ENCODE measurements at places on chromosomes 2 and 18. TPM values are rescaled to one million over a fixed set of nuclear protein-coding genes. Genes with fewer than 3 reads are reported as not detected.

DNA sequence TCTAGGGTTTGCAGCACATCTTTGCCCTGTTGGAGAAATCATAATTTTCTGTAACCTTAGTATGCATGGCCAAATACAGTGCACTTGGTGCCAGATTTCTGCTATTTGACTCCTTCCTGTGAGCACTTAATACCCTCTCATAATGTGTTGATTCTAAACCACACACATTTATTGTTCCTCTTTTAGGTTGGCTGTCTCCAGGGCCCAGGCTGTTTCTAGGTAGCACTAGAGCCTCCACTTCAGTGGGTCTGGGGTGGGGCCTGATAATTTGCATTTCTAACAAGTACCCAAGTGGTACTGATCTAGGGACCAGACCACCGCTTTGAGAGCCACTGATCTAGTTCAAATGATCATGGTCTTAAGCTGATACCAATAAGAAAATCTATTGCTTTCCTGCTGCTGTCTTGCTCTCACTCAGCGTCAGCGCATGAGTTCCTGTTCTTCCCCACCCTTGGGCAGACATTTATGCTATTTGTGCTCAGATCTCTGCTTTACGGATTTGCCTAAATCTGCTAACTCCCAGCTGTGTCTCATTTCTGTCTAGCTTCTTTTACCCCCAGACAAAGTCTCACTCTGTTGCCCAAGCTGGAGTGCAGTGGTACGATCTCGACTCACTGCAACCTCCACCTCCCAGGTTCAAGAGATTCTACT, 7.4 kb downstream of the PTRHD1 start:
- H3K36me3 ChIP-seq = no peaks in the 10 kb centered on the region
- no peak overlapping the region for H3K4me3 ChIP-seq
- H3K27me3 ChIP-seq = no peaks in the 10 kb centered on the region
- DNase-seq = no peak
- H3K4me1 ChIP-seq = no peaks in the 10 kb centered on the region
- no peak overlapping the region for H3K27ac ChIP-seq

DNA sequence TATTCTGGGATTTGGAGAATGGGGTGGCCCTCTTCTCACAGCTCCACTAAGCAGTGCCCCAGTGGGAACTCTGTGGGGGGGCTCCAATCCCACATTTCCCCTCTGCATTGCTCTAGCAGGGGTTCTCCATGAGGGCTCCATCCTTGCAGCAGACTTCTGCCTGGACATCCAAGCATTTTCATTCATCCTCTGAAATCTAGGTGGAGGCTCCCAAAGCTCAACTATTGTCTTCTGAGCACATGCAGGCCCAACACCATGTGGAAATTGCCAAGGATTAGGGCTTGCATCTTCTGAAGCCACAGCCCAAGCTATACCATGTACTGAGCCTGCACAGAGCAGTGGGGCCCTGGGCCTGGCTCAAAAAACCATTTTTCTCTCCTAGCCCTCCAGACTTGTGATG, 162.4 kb upstream of the CWC22 start:
- H3K4me1 ChIP-seq = no peaks in the 10 kb centered on the region
- no peak for DNase-seq
- H3K27ac ChIP-seq = no peak overlapping the region
- no peaks in the 10 kb centered on the region for H3K36me3 ChIP-seq
- no peak overlapping the region for H3K4me3 ChIP-seq
- no peaks in the 10 kb centered on the region for H3K27me3 ChIP-seq

DNA sequence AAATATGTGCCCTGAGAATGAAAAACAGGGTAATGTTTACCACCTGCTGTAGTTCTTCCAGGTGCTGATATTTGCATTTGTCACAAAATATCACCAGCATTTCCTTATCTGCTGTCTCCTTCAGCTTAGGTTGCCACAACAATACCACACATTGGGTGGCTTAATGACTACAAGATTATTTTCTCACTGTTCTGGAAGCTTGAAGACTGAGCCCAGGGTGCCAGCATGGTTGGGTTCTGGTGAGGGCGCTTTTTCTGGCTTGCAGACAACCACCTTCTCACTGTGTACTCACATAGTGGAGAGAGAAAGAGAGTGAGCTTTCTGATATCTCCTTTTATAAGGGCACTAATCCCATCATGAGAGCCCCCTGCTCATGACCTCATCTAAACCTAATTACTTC, 407.5 kb upstream of the RGPD4 start:
- no peaks in the 10 kb centered on the region for H3K36me3 ChIP-seq
- no peak for DNase-seq
- H3K27ac ChIP-seq = no peak overlapping the region
- no peaks in the 10 kb centered on the region for H3K4me1 ChIP-seq
- no peak overlapping the region for H3K4me3 ChIP-seq
- no peaks in the 10 kb centered on the region for H3K27me3 ChIP-seq

DNA sequence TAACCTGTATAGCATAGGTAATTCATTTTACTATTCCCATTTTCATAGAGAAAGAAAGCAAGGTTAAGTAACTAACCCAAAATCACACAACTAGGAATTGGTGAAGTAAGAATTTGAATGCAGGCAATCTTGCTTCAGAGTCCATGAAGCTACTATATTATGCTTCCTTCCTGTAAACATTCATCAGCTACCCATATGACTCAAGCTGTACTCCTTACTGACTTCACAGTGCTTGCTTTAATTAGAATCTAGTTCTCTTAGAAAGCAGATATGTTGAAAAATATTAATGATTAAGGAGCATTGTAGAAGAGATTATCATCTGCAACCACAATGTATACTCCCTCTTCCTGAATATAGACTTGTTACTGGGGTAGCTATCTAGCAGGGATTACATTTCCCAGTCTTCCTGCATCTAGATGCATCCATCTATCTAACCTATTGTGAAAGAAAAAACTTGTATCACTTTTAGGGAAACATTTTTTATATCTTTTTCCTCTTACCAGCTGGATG, 961.6 kb upstream of the CHAC2 start:
- no peaks in the 10 kb centered on the region for H3K4me1 ChIP-seq
- H3K27me3 ChIP-seq = no peaks in the 10 kb centered on the region
- no peak overlapping the region for H3K4me3 ChIP-seq
- DNase-seq = no peak
- no peak overlapping the region for H3K27ac ChIP-seq
- H3K36me3 ChIP-seq = no peaks in the 10 kb centered on the region

GRCh38 chr18:58253871-58254270, 209.8 kb downstream of the NEDD4L start:
- no peaks in the 10 kb centered on the region for H3K36me3 ChIP-seq
- H3K4me1 ChIP-seq = no peaks in the 10 kb centered on the region
- no peak overlapping the region for H3K27ac ChIP-seq
- no peak overlapping the region for H3K4me3 ChIP-seq

NEU4 gene
- 2.0 TPM for total RNA-seq

Measured in testis (tissue), 5 donors.